ENCODE measurements at places on chromosomes 3 and 15.

- no peak for DNase-seq
These were observed 143.8 kb downstream of the ERC2 start for GRCh38 chr3:56324473-56324872.

DNA sequence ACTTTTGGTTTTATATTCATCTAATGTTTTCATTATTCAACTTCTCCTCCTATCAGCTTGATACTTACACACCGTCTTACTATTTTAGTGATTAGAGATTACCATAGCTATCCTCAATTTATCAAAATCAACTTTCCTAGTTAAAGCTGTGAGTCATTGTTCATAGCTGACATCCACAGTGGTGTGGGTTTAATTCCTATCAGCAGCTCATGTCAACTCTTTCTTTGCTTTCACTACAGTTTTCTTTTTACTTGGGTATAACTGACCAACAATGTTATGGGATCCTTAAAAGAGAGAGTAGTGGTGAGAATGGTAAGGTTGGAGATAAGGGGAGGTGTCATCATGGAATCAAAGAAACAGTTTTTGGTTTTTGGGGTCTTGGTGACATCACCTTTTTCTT lies 112.7 kb downstream of the NFKBIZ start:
- DNase-seq: no peak

GRCh38 chr15:43966646-43967045 lies 139.8 kb downstream of the WDR76 start:
- no peak for DNase-seq

DNA sequence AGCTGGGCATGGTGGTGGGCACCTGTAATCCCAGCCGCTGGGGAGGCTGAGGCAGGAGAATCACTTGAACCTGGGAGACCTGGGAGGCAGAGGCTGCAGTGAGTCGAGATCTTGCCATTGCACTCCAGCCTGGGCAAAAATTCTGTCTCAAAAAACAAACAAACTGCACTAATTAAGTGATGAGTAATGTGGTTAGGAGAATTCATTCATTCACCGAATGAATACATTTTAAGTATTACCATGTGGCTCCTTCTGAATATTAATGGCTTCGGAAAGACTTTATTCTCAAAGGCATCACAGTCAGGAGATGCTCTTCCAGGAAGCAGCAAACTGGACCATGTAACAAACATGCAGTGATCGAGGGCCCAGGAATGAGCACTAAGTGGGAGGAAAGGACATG lies 23.6 kb downstream of the SPTSSB start:
- no peak for DNase-seq

DNA sequence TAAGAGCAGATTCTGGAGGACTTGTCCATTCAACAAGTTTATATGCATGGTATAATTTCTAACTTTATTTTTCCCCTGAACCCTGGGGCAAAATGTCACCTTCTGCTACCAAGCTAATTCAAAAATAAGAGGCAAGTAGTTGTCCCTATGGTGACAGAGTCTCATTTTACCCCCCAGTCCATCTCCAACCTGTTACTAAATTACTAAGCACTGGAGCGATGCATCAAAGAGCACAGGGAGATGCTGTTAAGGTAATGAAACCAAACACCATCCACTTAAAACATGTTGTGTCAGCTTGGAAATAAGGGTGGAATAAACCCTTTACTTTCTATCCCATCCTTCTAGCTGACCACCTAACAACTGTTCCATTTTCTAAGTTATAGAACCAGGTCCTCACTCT lies 417.4 kb upstream of the ATP11B start:
- no peak for DNase-seq

Measured in HL-60 (cell line).